Fibroblast of skin of abdomen (primary cell): ENCODE measurements at places on chromosomes 12 and 14.
A peak's percentile ranks its signal among the peaks of the same experiment; 100 is the strongest.

- DNase-seq = no peak
These were observed 26.0 kb upstream of the TESC start for GRCh38 chr12:117125272-117125613.

- DNase-seq = no peak
These were observed 6.9 kb downstream of the TGM1 start for GRCh38 chr14:24255931-24256711.

DNA sequence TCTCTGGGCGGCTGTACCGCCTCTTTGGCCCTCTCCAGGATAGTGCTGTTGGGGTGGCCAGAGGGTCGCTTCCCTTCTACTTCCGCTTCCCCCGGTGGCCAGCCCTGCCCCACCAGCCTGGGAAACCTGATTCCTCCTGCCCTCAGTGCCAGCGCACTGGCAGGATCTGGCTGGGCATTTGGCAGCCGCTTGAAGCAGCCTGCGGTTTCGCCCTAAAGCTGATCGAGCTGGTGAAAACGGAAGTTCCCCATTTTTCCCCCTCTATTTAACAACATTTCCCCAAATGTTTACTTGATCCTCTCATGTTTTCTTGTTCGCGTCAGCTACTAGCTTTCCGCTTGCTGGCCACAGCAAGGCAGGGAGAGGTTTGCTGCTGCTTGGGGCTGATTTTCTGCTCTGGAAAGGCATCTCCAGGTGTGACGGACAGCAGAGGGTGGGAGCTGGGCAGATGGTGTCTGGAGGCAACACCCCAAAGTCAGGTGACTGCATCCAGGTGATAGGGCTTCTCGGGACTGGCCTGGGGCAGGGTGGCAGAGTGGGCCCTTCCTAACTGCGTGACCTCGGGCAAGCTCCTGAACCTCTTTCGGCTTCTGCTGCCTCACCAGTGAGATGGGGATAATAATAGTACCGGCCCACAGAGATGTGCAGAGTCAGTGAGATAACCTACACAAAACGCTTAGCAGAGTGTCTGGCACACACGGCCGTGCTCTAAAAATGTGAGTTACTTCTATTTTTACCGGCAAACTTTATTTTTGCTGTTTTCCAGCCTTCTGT, 53.1 kb downstream of the TSPAN9 start:
- no peak for DNase-seq

DNA sequence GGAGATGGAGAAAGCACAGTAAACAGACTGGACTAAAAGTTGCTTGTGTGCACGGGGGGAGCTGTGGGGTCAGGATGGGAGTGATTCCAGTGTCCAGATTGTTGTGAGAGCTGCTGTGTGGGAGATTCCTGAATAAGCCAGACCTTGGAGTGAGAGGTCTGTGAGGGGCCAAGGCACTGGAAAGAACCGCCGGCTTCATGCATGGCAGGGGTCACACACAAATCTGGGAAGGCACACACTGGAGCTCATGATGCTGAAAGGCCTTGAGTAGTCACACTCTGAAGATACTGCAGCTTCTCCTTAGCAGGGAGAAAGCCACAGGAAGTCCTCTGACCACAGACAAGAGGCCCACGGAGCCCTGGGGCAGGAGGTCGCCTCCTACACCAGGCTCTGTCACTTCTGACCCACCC, 23.1 kb downstream of the ADCY6 start:
- no peak for DNase-seq

GRCh38 chr12:90653040-90653439, 301.9 kb downstream of the CCER1 start:
- peak; percentile 58 for DNase-seq

GRCh38 chr14:104702673-104703072, 13.3 kb downstream of the INF2 start:
- no peak for DNase-seq

GRCh38 chr12:106113446-106113823, 25.3 kb downstream of the NUAK1 start:
- DNase-seq = no peak
